Left renal cortex interstitium (tissue), 4 donors: ENCODE measurements at places on chromosomes 4 and X.

- no peak for DNase-seq
Measured at GRCh38 chr4:100848841-100849240, 331.0 kb upstream of the EMCN start.

DNA sequence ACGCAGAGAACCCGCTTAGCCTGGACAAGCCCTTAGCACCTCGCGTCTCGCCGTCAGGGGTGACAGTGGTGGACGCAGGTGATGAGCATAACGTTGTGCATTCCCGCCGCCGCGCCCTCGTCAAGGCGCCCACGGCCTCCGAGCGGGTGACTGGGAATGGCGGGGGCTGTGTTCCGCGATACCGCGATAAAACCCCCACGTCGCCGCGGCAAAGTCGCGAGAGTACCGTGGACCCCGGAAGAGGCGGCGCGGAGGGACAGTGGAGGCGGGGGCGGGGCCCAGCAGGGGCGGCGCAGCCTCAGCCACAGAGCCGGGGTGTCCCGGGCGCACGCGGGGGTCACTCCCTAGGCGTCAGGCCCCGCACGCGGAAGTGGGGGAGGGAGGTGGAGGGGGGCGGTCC is 53.8 kb downstream of the ZFYVE28 start:
- DNase-seq = no peak

DNA sequence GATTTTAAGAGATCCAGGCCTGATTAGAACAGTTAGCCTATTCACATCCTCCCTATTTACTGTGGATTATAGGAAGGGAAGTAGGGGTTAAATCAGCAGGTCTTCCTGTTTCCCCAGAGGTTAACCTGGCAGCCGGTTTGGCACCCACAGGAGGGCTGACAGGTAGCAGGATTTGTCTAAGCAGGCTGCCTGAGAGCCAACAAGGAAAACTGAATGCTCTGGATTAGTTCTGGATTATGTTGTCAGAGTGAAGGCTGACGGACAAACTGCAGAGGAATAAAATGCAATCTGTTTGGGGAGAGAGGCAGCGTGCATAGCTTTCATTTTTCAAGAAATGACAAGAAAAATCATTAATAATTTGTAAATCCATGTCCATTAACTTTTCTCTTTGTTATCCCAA is 397.1 kb upstream of the FAM241A start:
- DNase-seq = no peak

DNA sequence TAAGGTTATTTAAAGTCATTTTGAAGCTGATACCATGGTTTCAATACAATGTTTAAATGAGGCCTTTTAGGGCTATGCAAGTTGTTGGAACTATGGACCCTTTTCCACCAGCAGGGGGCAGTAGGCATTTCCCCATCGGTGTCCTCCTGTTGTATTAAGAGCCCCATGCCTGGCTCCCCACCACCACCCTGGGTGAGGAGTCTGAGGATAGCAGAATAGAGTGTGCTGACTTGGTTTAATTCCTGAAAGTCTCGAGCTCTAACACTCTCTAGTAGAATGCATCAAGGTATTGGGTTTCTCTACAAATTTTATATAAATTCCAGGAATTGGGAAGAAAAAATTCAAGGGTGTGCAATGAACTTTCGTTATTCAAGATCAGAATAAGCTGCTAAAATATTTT is 234.8 kb upstream of the JADE1 start:
- DNase-seq = no peak

DNA sequence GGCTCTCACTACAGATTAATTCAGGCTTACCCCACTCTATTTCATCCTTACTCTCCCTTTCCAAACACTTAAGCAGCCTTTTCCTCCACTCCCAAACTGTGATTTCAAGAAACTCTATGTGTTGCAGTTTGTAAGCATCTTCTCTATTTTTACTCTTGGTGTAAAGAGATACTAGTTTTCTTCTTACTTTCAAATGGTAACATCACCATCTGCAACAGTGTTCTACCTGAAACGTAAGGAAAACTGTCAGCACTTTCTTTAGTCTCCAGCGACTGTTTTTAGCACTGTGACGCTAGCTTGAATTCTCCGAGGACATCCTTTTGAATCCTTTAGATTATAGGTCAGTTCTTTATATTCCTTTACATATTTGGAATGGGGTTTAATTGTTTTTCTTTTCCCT is 335.2 kb downstream of the PDGFC start:
- DNase-seq = no peak

GRCh38 chr4:5703831-5704230 is 4.5 kb downstream of the EVC2 start:
- DNase-seq = no peak

DNA sequence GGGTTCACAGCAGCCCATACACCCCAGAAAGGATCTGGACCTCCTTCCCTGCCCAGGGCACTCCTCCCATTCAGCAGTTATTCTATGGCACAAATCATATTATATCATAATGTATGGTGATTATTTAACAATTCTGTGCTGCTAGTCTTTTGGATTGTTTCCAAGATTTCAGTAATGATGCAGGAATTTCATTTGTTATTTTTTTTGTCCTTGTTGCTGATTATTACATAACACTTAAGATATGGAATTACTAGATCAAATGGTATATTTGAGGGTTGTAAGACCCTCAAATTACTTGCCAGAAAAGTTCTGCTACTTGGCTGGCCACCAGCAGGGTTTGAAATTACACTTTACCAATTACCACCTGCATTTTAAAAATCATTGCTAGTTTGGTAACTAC is 36.4 kb downstream of the QDPR start:
- no peak for DNase-seq

- DNase-seq = no peak
Measured at GRCh38 chr4:16684097-16684496, 214.3 kb downstream of the LDB2 start.

- no peak for DNase-seq
Measured at GRCh38 chr4:169952236-169953002, 73.8 kb downstream of the MFAP3L start.

DNA sequence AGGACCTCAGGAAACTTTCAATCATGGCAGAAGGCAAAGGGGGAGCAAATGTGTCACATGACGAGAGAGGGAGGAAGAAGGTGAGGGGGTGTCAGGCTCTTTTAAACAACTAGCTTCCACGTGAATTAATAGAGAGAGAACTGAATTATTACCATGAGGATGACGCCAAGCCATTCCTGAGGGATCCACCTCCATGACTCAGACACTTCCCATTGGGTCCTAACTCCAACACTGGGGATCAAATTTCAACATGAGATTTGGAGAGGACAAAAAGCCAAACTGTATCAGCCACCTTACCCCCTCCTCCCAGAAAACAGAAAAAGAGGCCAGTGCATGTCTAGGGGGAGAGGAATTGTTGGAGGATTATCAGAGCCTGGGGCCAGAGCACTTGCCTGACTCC is 40.4 kb upstream of the LAS1L start:
- DNase-seq = no peak

DNA sequence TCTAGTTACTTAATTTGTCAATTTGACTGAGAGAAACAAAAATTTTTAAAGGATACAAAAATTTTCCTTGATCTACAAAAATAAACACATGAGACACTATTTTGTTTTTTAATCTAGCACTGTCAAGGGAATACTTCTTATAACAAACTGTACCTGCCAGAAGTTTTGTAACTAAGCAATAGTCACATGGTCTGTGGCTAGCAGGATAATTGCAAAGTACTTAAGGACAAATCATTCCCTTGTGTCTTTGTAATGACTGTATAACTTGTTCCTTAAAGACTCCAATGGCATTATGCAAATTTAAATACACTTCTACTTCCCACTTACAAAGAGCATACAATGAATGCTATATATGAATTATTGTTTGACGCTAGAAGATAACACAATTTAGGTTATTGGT is 25.1 kb upstream of the ANK2 start:
- no peak for DNase-seq

DNA sequence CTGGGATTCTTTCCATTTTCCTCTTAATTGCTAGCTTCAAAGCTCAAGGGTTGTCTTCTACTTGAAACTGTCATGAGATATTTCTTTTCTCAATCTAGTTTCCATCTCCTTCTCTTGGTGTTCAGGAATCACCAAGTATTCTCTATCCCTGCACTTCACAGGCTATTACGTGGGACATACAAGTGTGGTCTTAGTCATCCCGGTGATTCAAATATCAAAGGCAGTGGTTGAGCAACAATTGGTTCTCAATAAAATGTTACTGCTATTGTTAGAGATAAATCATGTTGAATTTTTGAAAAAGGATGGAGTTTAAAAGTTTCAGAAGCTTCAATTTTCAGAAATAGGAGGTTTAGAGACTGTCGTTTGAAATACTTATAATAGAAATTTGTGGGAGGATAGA is 812.9 kb downstream of the FSTL5 start:
- no peak for DNase-seq

GRCh38 chr4:54227256-54228055 is 1.6 kb upstream of the PDGFRA start:
- DNase-seq = peak; percentile 73

DNA sequence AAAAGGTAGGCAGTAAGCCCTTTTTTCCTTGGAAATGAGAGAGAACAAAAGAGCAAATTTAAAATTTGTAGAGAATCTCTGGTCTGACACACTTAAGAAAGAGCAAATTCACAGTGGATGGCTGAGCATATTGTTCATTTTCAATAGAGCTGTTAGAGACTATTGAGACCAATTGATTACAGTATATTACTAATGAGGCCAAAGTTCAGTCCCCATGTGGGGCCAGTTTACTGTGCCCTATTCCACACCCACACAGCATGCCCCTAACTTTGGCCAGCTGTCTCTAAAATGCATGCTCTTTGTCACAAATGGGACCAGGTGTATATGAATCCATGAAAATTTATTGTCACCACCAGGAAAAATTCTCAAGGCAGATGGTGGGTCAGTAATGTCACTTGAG is 470.5 kb downstream of the PCDH7 start:
- DNase-seq = no peak

GRCh38 chr4:3582091-3582475 is 49.9 kb upstream of the LRPAP1 start:
- no peak for DNase-seq

GRCh38 chrX:24079411-24079810 is 24.7 kb downstream of the EIF2S3 start:
- no peak for DNase-seq

- DNase-seq = no peak
Measured at GRCh38 chr4:152325831-152326230, 210.1 kb downstream of the FBXW7 start.

- no peak for DNase-seq
Measured at GRCh38 chr4:106266201-106266600, 49.8 kb downstream of the TBCK start.

- no peak for DNase-seq
Measured at GRCh38 chr4:48483777-48484493, 792 bp downstream of the SLC10A4 start.

DNA sequence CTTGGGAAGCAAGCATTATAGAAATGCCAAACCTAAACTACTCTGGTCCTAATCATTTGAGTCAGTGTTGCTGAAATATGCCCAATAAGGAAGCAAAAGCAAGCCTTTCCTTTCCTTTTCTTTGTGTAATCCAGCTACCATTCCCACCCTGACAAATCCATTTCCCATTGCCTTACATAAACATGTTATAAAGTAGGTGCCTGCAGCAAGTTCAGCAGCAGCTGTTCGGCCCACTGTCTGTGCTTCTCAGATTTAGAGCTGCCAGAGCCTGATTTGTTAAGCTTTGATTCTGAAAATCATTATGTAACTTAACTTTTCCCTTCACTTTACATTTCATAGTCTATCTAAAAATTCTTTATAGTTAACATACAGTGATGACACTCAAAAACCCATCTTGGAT is 148.6 kb downstream of the EPHA5 start:
- DNase-seq = no peak

DNA sequence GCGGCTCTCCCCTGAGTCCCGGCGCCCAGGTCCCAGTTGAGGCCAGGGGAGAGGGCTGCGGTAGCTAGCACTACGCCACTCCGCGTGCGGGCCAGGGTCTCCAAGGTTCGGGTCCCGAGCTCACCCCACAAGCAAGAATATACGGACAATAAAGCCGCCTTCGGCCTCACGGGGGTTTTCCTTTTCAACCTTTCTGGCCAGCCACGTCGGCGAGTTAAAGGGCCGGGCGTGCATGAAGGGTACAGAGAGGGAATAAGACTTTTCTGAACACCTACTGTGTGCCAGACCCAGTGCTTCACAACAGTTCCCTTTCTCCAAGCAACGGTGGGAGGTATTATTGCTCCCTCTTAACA is 138.5 kb upstream of the ZIC3 start:
- no peak for DNase-seq

GRCh38 chr4:38003628-38004027 is 43.4 kb downstream of the PTTG2 start:
- no peak for DNase-seq

GRCh38 chr4:53748328-53748772 is 157.1 kb upstream of the LNX1 start:
- no peak for DNase-seq

GRCh38 chr4:15396157-15396800 is 31.6 kb upstream of the C1QTNF7 start:
- DNase-seq = no peak

GRCh38 chr4:40255393-40256281 is 58.8 kb downstream of the RHOH start:
- no peak for DNase-seq

DNA sequence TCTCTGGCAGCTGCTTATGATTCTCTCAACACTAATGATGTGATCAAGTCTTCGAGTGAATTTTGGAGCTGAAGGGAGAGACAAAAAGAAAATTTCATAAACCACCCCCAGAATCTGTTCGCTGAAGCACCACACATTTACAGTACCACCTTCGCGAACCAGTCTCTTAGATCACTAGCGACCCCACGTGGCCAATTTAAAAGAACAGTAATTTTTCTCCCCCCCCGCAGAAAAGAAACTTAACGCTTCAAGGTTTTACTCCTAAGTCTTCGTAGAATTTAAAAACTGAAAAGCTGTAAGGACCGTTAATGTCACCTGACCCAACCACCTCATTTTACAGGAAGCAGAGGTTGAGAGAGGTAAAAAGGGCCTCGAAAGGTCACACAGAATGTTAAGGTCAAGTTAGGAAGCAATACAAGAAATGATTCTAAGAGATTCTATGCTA is 187.5 kb downstream of the QDPR start:
- DNase-seq = peak; percentile 48

DNA sequence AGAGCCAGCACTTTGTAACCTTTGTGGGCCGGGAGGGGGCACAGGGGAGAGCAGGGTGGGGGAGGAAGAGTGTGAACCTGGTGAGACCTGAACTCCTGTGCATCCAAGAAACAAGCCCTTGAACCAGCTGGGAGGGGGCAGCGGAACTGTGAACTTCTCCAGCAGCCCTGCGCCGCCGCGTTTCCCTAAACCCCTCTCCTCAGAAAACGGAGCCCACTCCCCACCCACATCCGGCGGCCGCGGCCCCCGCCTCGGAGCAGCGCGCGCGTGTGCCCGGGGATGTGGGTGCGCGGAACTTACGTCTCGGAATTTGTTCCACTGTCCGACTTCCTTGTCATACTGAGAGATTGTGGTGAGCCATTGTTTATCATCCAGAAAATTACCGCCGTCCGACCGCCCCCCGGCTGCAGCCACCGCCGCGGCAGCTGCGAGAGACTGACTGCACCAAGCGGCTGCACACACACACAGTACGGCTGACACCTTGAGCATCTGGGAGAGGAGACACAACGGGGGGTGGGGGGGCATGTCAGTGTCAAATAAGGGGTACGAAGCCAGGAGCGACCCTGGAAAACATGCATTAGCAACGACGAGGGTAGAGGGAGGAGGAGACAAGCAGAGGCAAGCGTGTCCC is 494 bp downstream of the SPOCK3 start:
- DNase-seq = no peak

- no peak for DNase-seq
Measured at GRCh38 chrX:110294087-110294486, 23.8 kb downstream of the AMMECR1 start.

GRCh38 chr4:40731792-40732245 is 17.9 kb upstream of the NSUN7 start:
- no peak for DNase-seq

- DNase-seq = no peak
Measured at GRCh38 chr4:44150091-44150576, 298.5 kb downstream of the KCTD8 start.
